CD4-positive, alpha-beta T cell treated with Interleukin-6 at 100 ng/mL for 8 hours (primary cell): ENCODE measurements at places on chromosomes 2 and 18.

- DNase-seq = no peak
Observed at GRCh38 chr2:40218679-40219078, 233.2 kb downstream of the SLC8A1 start.

GRCh38 chr2:60530660-60531281 is 22.7 kb downstream of the BCL11A start:
- DNase-seq = no peak

DNA sequence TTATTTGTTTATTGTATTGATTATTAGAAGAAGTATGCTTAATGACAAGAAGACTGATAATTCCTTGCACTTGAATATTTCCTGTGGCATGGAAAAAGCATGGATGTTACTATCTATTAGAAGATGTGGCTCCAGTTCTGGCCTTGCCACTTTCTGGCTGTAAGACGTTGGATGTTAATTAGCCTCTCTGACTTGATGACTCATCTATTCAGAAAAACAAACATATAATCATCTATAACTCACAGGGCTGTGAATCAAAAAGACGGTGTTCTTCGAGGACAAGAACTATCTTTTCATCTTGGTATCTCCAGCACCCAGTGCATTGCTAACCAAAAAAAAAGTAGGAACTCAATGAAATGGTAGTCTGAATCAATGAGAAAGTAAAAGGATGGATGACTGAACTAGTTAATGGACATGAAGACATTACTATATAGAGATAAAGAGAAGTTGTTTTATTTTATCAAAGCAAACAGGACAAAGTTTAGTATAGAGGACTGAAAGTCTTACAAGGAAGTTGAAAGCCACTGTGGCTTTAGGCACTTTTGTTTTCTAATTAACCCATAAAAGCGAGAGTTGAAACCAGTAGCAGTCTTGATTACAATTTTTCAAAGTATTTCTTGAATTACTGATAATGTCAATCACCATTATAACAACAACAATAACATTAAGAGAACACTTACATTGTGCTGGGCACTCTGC is 145.3 kb downstream of the RND3 start:
- DNase-seq = no peak

DNA sequence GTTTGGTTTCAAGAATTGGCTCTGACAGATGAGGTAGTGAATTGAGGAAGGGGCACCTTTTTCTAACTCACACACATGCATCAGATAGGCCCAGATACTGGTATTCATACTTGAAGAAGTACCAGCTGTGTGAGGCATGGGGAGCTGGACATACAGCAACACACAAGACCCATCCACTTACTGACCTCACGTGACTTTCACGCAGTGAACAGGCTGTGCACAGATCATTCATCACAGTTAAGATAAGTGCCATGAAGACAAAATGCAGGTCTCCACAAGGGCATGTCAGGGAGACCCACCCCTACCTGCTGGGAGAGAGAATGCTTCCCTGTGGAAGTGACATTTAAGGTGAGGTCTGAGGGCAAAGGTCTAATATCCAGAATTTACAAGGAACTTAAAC is 38.6 kb downstream of the SP110 start:
- DNase-seq = no peak

DNA sequence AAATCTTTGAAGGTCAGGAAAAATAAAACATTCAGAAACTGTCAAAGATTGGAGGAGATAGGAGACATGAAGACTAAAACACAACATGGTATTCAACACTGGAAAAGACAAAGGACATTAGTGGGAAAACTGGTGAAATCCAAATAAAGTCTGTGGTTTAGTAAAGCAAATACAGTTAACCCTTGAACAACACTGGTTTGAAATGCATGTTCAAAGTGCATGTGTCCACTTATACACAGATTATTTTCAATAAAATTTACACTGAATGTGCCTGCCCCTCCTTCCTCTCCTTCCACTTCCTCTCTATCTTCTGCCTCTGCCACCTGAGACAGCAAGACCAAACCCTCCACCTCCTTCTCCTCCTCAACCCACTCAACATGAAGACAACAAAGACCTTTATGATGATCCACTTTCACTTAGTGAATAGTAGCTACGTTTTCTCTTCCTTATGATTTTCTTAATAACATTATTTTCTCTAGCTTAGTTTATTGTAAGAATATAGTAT is 14.5 kb downstream of the OLA1 start:
- no peak for DNase-seq

DNA sequence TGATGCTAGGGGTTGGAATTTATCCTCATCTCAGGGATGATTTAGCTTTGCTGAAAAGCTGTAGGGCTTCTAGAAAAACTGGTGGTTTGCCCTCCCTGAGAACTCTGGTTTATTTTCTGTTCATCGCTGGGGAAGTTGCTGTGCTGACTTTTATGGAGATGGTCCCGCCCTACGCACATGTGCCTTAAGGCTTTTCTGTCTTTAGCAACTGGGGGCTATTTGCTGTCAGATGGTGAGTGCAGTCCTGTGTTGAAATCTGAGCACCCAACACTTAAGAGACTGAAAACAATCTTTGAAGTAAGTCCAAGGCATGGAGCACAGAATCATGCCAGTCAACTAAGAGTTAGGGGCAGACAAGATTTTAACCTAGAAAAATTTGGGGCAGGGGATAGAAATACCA is 2148.4 kb upstream of the CELF4 start:
- no peak for DNase-seq

GRCh38 chr2:79952616-79953015 is 351.9 kb downstream of the LRRTM1 start:
- no peak for DNase-seq
